ENCODE measurements at places on chromosomes 7 and 10. TPM values are rescaled to one million over a fixed set of nuclear protein-coding genes. Genes with fewer than 3 reads are reported as not detected.

Gene SH2D4B
- not detected for total RNA-seq

Gene ADCY1
- 4.6 TPM for total RNA-seq

Gene EBLN1
- total RNA-seq: not detected

Gene H2BK1
- total RNA-seq: not detected

Gene TMEM196
- total RNA-seq: not detected

Gene ACSL5
- 9.0 TPM for total RNA-seq

Gene GARIN1A
- 2.3 TPM for total RNA-seq

Gene NACAD
- total RNA-seq: 3.7 TPM

Gene MLXIPL
- total RNA-seq: 0.69 TPM

Gene PAXIP1
- 4.2 TPM for total RNA-seq

Gene MALSU1
- total RNA-seq: 128 TPM

Gene MCU
- 13.7 TPM for total RNA-seq

Gene GOLGA7B
- 0.16 TPM for total RNA-seq

Gene CLCN1
- not detected for total RNA-seq

Gene CYP3A7
- not detected for total RNA-seq

Gene EIF5AL1
- 0.45 TPM for total RNA-seq

Gene SHTN1
- total RNA-seq: 3.4 TPM

Gene SYT15B
- total RNA-seq: 1.2 TPM

Gene ATG9B
- total RNA-seq: 0.07 TPM
